ENCODE measurements at places on chromosomes 2 and 18.

DNA sequence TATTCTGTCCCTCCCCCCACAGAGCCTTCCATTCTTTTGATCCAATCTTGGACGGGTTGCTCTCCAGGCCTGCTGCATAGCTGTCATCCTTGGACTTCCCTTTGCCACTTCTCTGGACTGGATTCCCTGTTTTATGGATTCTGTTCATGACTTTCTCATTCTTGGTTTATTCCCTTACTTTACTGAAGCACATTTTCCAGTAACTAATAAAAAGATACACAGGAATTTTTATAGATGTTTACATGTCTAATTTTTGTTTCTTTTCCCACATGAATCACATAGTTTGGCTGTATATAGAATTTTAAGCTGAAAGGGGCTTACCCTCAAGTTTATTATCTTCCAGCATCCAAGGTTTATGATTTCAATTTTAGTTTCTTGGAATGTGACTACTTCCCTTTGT, 37.9 kb downstream of the GDF7 start:
- DNase-seq, result no peak

- no peak for DNase-seq
Measured at GRCh38 chr2:95258271-95258670, 16.0 kb upstream of the PROM2 start.

DNA sequence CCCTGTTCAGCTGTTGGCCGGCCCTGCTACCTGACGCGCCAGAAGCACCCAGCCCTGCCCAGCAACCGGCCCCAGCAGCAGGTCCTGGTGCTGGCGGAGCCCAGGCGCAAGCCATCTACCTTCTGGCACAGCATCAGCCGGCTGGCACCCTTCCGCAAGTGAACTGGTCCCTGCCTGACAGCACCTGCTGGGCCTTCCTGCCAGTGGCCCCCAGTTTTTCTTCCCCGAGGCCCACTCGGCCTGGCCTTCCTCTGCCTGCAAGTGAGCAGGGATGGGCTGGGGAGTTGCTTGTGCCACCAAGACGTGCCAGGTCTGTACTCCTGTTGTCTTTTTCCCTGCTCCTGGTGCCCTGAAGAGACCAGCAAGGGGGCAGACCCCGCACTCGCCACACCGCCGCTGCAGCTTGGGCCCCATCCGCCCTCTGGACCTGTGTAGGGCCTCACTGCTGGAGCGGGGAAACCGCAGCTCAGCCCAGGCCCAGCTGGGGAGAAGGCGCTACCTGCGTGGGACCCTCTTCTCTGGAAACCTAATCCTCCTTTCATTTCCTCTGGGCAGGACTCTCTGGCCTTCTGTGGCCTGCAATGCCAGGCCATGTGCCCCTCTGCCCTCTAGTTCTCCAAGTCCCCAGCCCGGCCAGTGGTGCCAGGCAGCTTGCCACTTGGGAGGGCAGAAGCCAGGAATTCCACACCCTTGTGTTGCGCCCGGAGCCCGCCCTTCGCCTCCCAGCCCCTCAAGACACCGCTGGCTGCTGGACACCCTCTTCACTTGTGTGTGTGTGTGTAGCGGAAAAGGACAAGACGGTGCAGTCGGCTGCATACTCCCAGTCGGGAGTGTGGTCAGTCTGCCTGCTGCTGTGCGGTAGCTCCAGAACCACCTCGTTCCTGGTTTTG, 47.0 kb downstream of the FAM168B start:
- DNase-seq, result no peak

GRCh38 chr2:28419003-28419402, 26.3 kb downstream of the FOSL2 start:
- DNase-seq, result no peak

DNA sequence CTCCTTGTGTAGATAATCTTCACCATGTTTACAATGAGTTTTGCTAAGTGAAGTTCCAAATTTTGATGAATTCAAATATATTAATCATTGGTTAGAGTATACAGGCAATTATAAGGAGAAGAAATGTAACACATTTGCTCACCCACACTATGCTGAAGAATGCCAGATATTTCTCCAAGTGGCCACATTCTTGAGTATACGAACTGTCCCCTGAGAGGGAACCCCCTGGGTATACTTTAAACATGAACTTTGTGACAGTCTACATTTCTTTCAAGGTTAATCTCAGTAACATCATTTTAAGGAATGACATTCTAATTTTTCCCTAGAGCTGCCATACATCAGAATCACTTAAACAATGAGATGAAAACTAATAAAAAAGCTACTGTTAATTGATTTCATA, 39.8 kb upstream of the CDKL4 start:
- DNase-seq, result no peak

DNA sequence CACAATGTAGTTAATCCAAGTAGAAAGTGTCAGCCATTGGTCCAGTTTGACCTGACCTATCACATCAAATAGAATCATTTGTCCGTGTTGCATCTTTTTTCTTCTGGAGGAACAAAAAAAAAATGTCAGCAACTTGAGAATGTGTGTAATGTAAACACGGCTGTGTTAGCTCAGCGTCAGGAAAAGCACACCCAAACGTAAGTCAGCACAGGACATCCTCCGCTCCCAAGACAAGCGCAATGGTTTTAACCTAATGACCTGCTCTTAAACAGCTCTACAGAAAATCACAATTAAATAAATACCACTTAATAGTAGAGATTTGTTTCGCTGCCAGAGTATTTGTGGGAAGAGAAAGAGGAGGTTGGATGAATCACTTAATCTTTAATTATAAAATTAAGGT, 59.4 kb downstream of the OSR1 start:
- DNase-seq, result no peak

DNA sequence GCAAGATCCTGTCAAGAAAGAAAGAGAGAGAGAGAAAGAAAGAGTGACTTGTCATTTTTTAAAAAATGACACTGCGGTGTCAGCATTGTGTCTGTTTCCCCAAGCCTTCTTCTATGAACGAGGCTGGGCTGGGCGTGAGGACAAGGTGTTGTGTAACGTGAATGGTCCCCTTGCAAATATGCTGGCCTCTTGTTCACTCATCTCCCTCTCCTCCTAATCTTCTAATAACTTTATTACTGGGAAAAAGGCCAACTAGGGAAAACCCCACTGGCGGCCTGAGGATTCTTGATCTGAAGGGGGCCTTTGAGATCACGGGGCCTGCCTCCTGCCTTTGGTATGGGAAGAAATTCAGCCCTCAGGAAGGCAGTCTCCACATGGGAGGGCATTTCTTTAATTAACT, 163.1 kb downstream of the MIB1 start:
- DNase-seq, result no peak

DNA sequence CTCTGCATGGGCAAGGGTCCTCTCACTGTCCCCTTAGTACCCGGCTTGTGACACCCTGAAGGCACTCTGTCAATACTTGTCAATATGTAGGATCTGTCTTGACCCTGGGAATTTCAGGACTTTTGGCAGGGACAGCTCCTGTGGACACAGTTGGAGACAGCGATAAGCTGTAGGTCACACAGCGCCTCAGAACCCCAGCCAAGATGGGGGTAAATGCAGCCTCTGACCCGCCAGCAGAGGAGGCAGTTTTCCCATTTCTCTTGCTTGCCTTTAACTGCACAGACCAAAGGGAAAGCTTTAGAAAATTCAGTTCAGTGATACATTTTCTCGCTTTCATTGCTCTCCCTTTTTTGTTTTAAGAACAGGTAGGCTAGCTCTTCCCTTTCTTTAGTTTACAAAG, 54.8 kb upstream of the KLHL29 start:
- DNase-seq, result no peak
